ENCODE measurements at places on chromosomes 3 and 15. TPM values are rescaled to one million over a fixed set of nuclear protein-coding genes. Genes with fewer than 3 reads are reported as not detected.

ERC2 gene
- total RNA-seq: not detected

SKOR1 gene
- total RNA-seq: 1.7 TPM

ACTC1 gene
- total RNA-seq: not detected

OSTN gene
- 0.28 TPM for total RNA-seq

IL5RA gene
- total RNA-seq: not detected

DNA sequence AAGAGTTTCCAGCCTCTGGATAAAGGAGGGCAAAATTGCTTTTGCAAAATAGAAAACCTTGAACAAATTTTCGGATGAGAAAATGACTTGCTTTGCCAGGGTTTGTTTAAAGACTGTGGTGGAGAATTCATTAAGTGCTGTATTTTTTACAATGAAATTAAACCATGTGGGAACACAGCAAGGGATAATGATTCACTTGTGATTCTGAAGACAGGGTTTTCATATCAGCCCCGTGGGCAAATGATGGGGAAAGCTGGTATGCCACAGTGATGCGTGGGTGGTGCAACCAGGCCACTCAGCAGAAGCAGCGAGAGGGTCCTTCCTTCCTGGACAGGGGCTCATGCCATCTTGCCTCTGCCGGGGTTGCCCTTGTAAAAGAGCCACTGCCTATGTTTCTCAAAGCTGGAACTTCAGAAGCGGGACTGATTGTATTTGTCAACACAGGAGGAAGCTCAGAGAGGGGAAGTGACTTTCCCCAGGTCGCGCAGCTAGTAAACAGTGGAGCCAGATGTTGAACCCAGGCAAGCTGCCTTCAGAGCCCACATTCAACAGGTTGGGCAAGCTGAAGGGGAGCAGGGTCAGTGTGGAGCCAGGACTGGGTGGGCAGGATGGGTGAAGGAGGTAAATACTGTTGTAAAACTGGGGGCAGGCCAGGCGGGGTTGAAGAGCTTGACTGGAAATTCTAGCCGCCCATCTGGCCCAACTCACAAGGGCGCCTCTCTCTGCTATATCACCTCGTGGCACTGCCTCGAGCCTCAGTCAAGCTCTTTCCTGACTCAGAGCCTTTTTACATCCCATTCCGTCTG lies 79.1 kb downstream of the TOP2B start:
- no peaks in the 10 kb centered on the region for H3K4me1 ChIP-seq
- DNase-seq: no peak
- no peaks in the 10 kb centered on the region for H3K36me3 ChIP-seq
- no peak overlapping the region for H3K27ac ChIP-seq
- H3K4me3 ChIP-seq: no peak overlapping the region
- H3K27me3 ChIP-seq: no peaks in the 10 kb centered on the region

GRCh38 chr3:51593697-51594096 lies 55.2 kb downstream of the RAD54L2 start:
- H3K36me3 ChIP-seq: no peaks in the 10 kb centered on the region
- H3K27ac ChIP-seq: no peak overlapping the region
- no peaks in the 10 kb centered on the region for H3K4me1 ChIP-seq
- H3K4me3 ChIP-seq: no peak overlapping the region
- DNase-seq: no peak
- H3K27me3 ChIP-seq: no peaks in the 10 kb centered on the region

GRCh38 chr3:119099785-119100184 lies 46.2 kb upstream of the TEX55 start:
- no peaks in the 10 kb centered on the region for H3K27me3 ChIP-seq
- H3K4me3 ChIP-seq: no peak overlapping the region
- no peaks in the 10 kb centered on the region for H3K36me3 ChIP-seq
- DNase-seq: no peak
- no peaks in the 10 kb centered on the region for H3K4me1 ChIP-seq

- no peaks in the 10 kb centered on the region for H3K4me1 ChIP-seq
- no peaks in the 10 kb centered on the region for H3K27me3 ChIP-seq
- H3K4me3 ChIP-seq: peak overlapping the region; percentile 39
- H3K36me3 ChIP-seq: no peaks in the 10 kb centered on the region
These were observed 431 bp downstream of the PFKFB4 start for GRCh38 chr3:48555949-48556795.

GRCh38 chr3:71346061-71346460 lies 237.5 kb downstream of the FOXP1 start:
- no peaks in the 10 kb centered on the region for H3K4me1 ChIP-seq
- no peak for DNase-seq
- no peaks in the 10 kb centered on the region for H3K27me3 ChIP-seq
- H3K27ac ChIP-seq: no peak overlapping the region
- no peaks in the 10 kb centered on the region for H3K36me3 ChIP-seq
- H3K4me3 ChIP-seq: no peak overlapping the region

DNA sequence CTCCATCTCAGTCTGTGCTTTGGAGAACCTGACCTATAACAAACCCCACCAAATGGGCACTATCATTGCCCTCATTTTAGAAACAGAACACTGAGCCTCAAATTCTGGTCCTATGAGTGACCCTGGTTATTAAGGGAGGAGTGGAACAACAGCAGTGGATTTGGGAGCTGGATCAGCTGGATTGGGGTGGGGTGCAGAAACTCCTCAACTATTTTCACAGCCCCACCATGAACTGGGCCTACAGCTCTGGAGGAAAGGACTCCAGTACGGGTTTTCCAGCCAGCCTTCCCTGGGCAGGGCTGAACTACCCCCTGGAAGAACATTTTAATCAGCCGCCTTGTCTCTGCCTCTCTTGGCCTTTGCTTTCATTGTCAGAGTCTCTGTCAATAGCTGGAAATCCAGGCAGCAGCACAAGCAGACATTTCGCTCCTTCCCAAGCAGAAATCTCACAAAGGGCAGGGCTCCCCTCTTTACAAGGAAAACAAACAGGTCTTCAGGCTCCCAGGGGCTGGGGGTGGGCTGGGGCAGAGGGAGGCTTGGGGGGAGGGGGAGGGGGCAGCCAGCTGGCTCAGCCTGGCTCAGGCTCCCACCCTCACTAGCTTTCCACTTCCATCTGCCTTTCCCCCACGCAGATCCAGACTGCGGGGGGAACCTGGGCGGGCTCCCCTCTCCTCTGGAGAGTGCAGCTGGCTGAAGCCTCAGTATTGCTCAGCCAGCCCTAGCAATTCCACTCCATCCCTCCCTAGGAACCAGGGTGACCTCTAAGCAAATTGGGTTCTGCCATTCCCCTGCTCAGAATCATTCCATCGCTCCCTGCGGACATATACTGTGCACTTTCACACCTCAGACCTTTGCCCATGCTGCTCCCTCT lies 13.7 kb upstream of the TLE3 start:
- H3K36me3 ChIP-seq: no peaks in the 10 kb centered on the region
- no peaks in the 10 kb centered on the region for H3K4me1 ChIP-seq
- H3K27me3 ChIP-seq: no peaks in the 10 kb centered on the region
- H3K27ac ChIP-seq: peak overlapping the region; percentile 78
- DNase-seq: peak; percentile 81

GRCh38 chr15:63337046-63337445 lies 44.6 kb downstream of the CA12 start:
- DNase-seq: no peak
- H3K36me3 ChIP-seq: no peaks in the 10 kb centered on the region
- H3K27me3 ChIP-seq: no peaks in the 10 kb centered on the region
- no peaks in the 10 kb centered on the region for H3K4me1 ChIP-seq

GRCh38 chr3:385151-385550 lies 188.6 kb downstream of the CHL1 start:
- no peak overlapping the region for H3K27ac ChIP-seq
- no peak overlapping the region for H3K4me3 ChIP-seq
- no peaks in the 10 kb centered on the region for H3K27me3 ChIP-seq
- no peaks in the 10 kb centered on the region for H3K36me3 ChIP-seq

DNA sequence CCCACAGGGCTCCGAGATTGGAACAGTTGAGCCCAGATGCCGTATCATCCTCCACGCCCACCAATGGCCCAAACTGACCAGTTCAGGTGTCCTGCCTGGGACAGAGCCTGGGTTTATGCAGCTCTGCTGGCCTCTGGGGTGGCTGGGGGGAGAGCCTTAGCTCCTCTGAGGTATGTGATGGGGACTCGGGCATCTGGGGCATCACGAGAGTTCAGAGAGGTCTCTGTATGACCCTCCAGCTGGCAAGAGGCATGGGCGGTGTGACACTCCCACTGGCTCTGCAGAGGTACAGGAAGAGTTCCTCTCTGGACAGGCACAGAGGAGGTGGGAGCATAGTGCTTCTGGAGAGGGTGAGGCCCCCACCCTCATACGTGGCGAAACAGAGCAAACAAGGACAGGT lies 26.6 kb upstream of the DUSP7 start:
- no peak for DNase-seq
- H3K27ac ChIP-seq: no peak overlapping the region
- no peaks in the 10 kb centered on the region for H3K4me1 ChIP-seq
- H3K27me3 ChIP-seq: no peaks in the 10 kb centered on the region
- H3K36me3 ChIP-seq: no peaks in the 10 kb centered on the region
- no peak overlapping the region for H3K4me3 ChIP-seq

- no peak overlapping the region for H3K27ac ChIP-seq
- no peaks in the 10 kb centered on the region for H3K36me3 ChIP-seq
- no peaks in the 10 kb centered on the region for H3K27me3 ChIP-seq
- H3K4me1 ChIP-seq: no peaks in the 10 kb centered on the region
- no peak overlapping the region for H3K4me3 ChIP-seq
These were observed 157.7 kb downstream of the RPLP1 start for GRCh38 chr15:69610277-69610676.

- no peaks in the 10 kb centered on the region for H3K27me3 ChIP-seq
- no peak overlapping the region for H3K27ac ChIP-seq
- DNase-seq: no peak
- no peaks in the 10 kb centered on the region for H3K36me3 ChIP-seq
- no peak overlapping the region for H3K4me3 ChIP-seq
These were observed 193.4 kb upstream of the RASGRP1 start for GRCh38 chr15:38758043-38758442.

- DNase-seq: no peak
- H3K4me1 ChIP-seq: no peaks in the 10 kb centered on the region
- H3K36me3 ChIP-seq: no peaks in the 10 kb centered on the region
- no peaks in the 10 kb centered on the region for H3K27me3 ChIP-seq
- no peak overlapping the region for H3K27ac ChIP-seq
- no peak overlapping the region for H3K4me3 ChIP-seq
These were observed 164.3 kb downstream of the STT3B start for GRCh38 chr3:31696815-31697548.

Measured in uterus (tissue), 4 donors.